IMR-90 (cell line): ENCODE measurements at places on chromosomes 12 and 14. TPM values are rescaled to one million over a fixed set of nuclear protein-coding genes. Genes with fewer than 3 reads are reported as not detected.
A peak's percentile ranks its signal among the peaks of the same experiment; 100 is the strongest.

GRCh38 chr12:68495336-68496070, 115.2 kb upstream of the RAP1B start:
- DNase-seq = peak; percentile 69
- H3K27me3 ChIP-seq = peaks cover 3% of the 10 kb centered on the region; the same call in 1 of the 2 replicates
- no peak overlapping the region for H3K4me3 ChIP-seq

- H3K36me3 ChIP-seq = peaks cover 37% of the 10 kb centered on the region
- peak; percentile 59 for DNase-seq
- no peak overlapping the region for H3K27ac ChIP-seq
- no peaks in the 10 kb centered on the region for H3K4me1 ChIP-seq
Observed at GRCh38 chr14:92135269-92135668, 13.5 kb downstream of the CPSF2 start.

The ARMH4 gene
- total RNA-seq = 4.4 and 5.6 TPM in 2 replicates

DNA sequence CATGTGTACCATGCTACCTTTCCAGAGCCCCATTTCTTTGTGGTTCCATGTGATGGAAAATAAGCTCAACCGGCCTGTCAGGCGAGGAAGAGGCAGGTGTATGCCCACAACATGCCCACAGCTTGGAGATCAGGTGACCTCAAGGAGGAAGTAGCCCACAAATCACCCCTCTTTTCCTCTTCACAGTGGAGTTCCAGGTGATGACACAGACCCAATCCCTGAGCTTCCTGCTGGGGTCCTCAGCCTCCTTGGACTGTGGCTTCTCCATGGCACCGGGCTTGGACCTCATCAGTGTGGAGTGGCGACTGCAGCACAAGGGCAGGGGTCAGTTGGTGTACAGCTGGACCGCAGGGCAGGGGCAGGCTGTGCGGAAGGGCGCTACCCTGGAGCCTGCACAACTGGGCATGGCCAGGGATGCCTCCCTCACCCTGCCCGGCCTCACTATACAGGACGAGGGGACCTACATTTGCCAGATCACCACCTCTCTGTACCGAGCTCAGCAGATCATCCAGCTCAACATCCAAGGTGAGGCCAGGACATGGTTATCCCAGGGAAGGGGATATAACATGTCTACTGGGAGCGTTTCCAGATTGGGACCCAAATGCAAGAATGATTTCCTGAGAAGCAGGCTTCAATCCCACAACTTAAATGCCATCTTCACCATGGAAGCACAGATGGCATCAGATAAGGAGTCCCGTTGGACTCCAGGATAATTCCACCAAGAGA, 5.5 kb downstream of the TAPBPL start:
- no peak overlapping the region for H3K4me3 ChIP-seq
- H3K4me1 ChIP-seq = peaks cover 5% of the 10 kb centered on the region
- H3K27ac ChIP-seq = no peak overlapping the region
- no peak for DNase-seq
- peaks cover 35% of the 10 kb centered on the region for H3K36me3 ChIP-seq
- no peaks in the 10 kb centered on the region for H3K27me3 ChIP-seq
